ENCODE measurements at places on chromosomes 3 and 15.

GRCh38 chr15:90358124-90359033 is 6.3 kb downstream of the ZNF774 start:
- DNase-seq, result peak; percentile 32

GRCh38 chr15:42353061-42353460 is 6.2 kb upstream of the CAPN3 start:
- DNase-seq, result no peak

DNA sequence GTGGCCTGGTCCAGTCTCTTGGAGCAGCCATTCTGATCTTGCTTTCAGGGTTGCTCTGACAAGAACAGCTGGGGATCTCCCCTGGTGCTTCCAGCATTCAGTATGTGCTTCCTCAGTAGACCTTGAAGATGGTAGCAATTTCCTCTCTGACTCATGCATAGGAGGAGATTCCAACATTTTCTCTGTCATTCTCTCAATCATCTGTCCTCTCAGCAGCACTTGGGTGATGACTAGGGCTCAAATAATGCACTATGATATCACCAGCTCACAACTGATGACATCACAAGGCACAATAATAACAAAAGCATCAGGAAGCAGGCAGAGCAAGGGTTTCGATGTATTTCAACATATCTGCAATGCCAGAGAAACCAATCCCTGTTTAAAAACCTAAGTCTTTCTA is 52.7 kb downstream of the NFKBIZ start:
- DNase-seq, result peak; percentile 81

- DNase-seq, result no peak
Observed at GRCh38 chr3:126035362-126036050, 48.4 kb downstream of the SLC41A3 start.

DNA sequence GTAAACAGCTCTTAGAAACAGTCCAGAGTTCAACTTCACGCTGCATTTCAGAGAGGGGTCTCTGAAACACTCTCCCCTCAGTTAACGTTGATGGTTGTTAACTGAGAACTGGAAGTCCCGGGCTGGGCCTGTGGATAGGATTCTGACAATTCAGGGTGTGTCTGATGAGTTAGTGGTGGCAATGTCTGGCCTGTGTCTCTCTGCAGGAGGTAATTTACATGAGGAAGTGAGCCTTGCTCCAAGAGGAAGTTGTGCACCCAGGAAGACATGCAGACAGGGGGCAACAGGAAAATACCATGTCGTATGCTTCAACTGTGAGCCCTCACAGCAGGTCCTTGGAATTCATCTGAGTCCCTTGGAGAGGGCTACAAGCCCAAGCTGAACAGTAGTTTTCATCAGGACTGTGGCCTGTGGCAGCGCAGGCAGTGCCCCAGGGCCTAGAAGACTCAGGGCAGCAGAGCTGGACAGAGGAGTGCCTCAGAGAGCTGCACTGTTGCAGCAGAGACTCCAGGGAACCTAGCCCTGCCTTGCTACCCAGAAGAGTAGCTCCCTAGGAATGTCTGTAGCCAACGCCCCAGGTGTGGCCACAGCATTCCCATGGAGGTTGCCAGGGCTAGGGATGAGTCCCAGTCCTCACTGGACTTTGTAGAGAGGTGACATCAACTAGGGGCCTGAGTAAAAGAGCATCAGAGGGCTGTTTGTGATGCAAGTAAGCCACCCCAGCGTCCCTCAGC is 104.6 kb upstream of the SELENOK start:
- no peak for DNase-seq

DNA sequence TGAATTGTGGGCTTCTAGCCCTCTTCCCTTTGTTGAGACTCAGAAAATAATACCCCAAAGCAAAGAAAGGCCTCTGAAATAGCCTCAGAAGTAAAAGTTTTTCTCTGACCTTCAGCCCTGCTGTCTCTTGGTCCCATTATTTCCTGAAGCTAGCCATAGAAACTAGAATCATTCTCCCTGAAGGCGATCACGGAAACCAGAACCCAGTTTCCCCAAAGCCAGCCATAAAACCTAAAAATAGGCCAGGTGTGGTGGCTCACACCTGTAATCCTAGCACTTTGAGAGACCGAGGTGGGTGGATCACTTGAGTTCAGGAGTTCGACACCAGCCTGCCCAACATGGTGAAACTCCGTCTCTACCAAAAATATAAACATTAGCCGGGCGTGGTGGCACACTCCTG is 27.2 kb downstream of the EXD1 start:
- no peak for DNase-seq

DNA sequence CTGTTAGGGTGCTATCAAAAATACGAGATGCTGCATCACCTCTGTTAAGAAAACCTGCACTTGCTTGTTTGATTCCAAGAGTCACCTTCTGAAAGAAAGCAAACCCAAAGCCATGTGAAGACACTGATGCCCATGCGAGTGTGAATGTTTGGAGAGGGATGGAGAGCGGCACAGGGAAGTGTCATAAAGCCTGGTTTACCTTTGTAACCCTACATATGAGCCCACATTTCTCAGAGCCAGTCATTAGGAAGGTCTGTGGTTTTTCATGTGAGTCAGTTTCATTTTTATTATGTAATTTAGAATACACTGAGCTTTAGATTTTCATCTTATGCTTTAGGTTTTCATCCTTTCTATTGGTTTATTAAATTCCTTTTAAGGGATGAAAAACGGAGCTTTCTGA is 896.8 kb downstream of the ROBO1 start:
- no peak for DNase-seq

DNA sequence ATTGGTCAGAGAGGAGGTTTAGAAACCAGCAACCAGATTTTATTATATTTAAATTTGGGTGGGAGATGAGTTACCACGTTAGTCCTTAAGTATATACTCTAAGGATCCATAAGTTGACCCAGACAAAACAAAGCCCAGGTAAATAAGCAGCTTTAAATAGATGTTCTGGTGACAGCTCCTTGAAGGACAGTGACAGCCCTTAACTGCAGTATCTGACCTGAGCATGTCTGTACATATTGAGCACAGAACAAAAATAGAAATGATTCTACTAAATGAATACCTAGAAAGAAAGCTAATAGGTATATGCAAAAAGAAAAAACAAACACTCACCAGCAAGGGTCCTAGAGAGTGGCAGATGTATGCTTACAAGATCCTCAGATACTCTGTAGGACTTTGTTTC is 63.0 kb downstream of the UBR1 start:
- DNase-seq, result no peak

- DNase-seq, result no peak
Observed at GRCh38 chr3:45844616-45845015, 2.7 kb upstream of the LZTFL1 start.

DNA sequence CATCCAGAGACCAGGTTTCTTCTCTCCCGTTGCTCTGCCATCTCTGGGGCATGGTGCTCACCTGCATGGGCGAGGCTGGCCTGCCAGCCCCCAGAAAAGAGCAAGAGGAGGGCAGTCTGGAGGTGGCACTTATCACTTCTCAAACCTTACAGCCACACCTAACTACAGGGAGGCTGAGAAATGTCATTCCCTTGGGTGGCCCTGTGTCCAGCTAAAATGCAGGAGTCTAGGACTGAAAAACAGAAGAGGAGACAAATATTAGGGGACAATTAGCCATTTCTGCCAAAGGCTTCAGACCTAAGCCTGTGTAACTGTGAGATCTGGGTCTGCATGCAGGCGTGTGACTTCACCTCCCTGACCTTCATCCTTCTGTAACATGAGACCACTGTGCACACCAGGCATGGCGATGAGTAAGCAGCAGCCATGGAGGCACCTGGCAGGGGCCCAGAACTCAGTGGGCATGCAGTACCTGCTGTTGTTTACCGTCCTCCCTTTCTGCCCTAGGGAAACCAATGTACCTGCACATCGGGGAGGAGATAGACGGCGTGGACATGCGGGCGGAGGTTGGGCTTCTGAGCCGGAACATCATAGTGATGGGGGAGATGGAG is 83.4 kb downstream of the MESD start:
- no peak for DNase-seq

DNA sequence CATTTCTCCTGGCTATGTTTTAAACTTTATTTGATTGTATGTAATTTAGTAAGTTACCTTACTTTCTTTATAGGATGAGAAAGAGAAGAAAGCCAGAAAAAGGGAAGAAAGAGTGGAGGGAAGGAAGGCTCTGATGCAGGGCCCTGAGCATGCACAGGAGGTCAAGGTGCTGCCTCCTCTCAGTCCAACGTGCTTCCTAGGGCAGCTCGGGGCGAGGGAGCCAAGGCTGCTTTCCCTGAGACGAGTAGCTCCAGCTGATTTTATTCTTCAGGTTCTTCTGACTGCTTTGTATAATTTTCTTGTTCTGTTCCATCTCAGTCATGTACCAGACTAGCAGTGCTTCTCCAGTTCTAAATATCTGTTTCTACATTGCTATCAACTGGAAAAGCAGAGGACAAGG is 3.4 kb downstream of the CORO2B start:
- no peak for DNase-seq

DNA sequence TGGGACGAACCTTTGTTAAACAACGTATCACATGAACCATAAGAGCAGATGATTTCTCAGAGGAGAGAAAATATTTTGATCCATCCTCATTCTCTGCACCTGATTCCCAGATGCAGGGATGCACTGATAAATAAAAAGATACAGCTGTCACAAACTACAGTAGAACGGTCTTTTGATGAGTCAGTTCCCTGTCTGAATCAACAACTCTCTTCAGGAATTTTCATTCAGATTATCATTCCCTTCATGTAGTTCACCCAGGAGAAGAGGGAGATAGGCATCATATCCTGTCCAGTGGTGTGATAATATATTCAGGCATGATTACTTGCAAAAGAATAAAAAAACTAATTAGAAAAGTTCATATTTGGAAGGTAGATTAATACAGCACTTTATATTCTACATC is 521.5 kb downstream of the PYDC2 start:
- DNase-seq, result no peak

GRCh38 chr3:39934696-39935095 is 125.3 kb downstream of the MYRIP start:
- DNase-seq, result no peak

GRCh38 chr3:111210003-111210711 is 138.5 kb downstream of the NECTIN3 start:
- peak; percentile 40 for DNase-seq

DNA sequence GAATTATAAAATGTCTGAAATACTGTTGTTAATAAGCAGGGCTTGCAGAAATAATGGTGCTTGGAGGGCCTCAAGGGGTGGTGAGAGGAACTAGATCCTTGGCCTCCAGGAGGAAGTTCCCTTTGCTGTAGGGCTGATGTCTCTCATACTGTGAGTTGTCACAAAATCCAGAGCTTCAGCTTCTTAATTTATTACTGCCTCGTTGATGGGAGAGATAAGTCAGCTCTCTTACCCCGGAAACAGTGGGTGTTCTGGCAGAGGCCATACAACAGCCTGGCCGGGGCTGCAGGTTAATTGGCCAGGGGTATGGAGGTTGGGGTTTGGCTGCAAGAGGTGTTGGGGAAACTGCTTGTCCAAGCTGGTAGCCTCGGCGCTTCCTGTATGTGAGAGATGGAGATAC is 15.5 kb downstream of the MAPKAPK3 start:
- no peak for DNase-seq

GRCh38 chr3:105349684-105350387 is 16.9 kb upstream of the ALCAM start:
- no peak for DNase-seq

DNA sequence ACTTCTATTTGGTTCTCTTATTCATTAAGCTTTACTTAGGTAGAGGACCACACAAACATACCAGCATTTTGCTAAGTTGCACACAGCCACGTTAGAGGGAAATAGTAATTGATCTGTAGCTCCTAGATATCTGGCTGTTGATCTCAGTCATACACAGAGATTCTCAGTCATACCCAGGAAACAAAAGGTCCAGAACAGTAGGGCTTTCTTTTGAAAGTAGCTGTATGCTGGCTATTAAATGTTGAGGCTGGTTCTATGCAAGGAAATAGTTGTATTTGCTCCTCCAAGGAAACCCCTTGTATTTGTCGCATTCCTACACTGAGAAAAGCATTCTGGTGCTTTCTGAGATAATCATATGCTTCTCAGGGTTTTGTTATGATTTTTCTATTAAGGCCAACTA is 523.8 kb downstream of the SOX2 start:
- DNase-seq, result no peak

DNA sequence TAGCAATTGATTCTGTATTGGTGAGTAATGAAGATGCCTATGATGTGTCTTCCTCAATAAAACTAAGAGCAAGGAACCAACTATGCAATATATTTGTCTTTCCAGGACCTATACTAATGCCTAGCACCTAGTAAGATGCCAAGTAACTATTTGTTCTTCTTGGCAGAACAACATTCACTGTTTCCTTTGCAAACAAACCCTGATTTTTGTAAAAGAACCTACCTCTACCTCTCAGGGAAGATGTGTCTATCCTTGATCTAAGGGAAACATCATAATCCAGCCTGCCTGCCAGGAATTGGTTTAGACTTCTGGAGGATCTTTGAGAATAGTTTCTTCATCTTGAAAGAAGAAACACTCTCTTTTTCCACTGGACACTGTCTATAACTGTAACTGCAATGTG is 3.8 kb upstream of the ADPRH start:
- no peak for DNase-seq

DNA sequence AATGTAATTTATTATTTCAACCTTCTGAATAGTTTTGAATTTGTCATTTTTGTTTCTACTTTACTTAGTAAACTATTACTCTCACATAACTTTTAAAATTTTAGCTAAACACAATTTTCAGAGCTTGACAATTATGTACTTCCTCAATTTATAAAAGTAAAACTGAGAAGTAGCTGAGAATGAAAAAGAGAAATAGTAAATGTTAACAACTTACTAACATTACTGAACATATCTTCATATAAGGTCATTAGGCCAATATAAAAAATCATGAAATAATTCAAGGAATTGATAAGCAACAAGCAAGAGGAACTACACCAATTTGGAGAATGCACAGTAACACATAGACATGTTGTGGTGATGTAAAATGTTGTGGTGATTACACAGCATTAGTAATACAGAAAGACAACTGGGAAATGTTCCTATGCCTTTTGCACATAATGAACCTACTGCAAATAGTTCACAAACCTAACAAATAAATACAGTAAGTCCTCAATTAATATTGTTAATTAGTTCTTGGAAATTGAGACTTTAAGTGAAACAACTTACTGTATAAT is 137.9 kb downstream of the CBLB start:
- DNase-seq, result no peak

DNA sequence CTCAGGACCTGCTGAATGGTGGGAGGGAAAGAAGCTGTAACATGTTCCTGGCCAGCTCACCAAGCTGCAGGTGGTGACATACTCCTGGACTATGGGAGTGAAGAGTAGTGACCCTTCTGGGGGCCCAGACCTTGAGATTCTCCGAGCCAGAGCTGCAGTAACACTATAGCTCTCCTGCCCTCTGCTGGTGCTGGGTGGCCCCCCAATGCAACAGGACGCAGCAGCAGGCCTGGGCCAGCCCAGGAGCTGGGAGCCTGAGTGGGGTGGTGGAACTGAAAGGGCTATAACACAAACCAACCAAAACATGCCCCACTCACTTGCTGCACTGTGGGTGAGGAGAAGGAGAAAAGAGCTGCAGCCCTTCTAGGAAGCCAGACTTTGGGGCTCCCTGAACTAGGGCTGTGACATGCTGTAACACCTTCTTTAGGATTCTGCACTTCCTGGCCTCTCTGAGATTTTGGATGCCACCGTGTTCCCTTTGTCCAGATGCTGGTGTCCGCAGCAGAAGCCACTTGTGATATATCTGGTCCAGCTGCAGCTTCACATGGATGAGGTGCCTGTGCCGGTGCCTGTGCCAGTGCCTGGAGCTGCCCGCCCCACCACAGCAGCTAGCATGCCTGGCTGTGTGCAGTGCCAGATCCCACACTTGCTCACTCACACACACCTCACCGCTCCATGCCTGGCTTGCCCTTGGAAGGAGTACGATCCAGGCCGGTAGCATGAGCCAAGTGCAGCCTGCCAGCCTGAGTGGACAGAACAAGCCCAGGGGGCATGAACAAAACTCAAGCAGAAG is 636.8 kb upstream of the KCNMB2 start:
- no peak for DNase-seq
